ENCODE measurements at places on chromosomes 13 and 19. TPM values are rescaled to one million over a fixed set of nuclear protein-coding genes. Genes with fewer than 3 reads are reported as not detected.

Gene ADM5
- 0.28 TPM for total RNA-seq

Gene PALM3
- under 0.01 TPM for total RNA-seq

Gene SERP2
- 8.0 TPM for total RNA-seq

Gene GTF2F1
- total RNA-seq, result 68.9 TPM

Gene HCN2
- 0.71 TPM for total RNA-seq

Gene CYP4F2
- total RNA-seq, result not detected

Gene HCST
- 1.00 TPM for total RNA-seq

Gene B3GLCT
- 6.2 TPM for total RNA-seq

Gene PABPC3
- total RNA-seq, result 0.09 TPM

Gene TEX26
- total RNA-seq, result 0.14 TPM

Gene ZNF738
- 2.4 TPM for total RNA-seq

Gene TPTE2
- not detected for total RNA-seq

Gene NKPD1
- total RNA-seq, result 0.14 TPM

Gene CYP2F1
- total RNA-seq, result not detected

Gene RFXAP
- 1.3 TPM for total RNA-seq

Gene ZIC5
- total RNA-seq, result not detected

Gene ZNF708
- 3.8 TPM for total RNA-seq

Gene AP1M2
- total RNA-seq, result not detected

Gene PGLYRP2
- not detected for total RNA-seq

Gene ZSCAN4
- not detected for total RNA-seq

Gene SOX21
- not detected for total RNA-seq

Gene DCLK1
- total RNA-seq, result 1.8 TPM

Gene SPINT2
- total RNA-seq, result 1.1 TPM

Gene PLVAP
- total RNA-seq, result not detected

Gene IGSF23
- total RNA-seq, result not detected

Gene CGB2
- not detected for total RNA-seq

Gene CASP14
- total RNA-seq, result not detected

Gene DOCK6
- 5.0 TPM for total RNA-seq

Gene FGF22
- under 0.01 TPM for total RNA-seq

Gene NCAN
- not detected for total RNA-seq

Gene ZNF229
- 12.2 TPM for total RNA-seq

Gene DHDH
- total RNA-seq, result 0.14 TPM

Gene SMIM44
- not detected for total RNA-seq

Gene CGB5
- not detected for total RNA-seq

Gene PDX1
- total RNA-seq, result not detected

Gene ZNF460
- 78.3 TPM for total RNA-seq

Gene CTXN1
- total RNA-seq, result 1.9 TPM

Gene SOX1
- not detected for total RNA-seq

Gene LPAR2
- total RNA-seq, result 0.71 TPM

Gene ADGRE3
- not detected for total RNA-seq

Gene PRSS57
- not detected for total RNA-seq

Gene C19orf85
- not detected for total RNA-seq

Gene TJP3
- not detected for total RNA-seq

Data from smooth muscle cell of bladder (primary cell).